ENCODE measurements at places on chromosomes 2 and 18.

DNA sequence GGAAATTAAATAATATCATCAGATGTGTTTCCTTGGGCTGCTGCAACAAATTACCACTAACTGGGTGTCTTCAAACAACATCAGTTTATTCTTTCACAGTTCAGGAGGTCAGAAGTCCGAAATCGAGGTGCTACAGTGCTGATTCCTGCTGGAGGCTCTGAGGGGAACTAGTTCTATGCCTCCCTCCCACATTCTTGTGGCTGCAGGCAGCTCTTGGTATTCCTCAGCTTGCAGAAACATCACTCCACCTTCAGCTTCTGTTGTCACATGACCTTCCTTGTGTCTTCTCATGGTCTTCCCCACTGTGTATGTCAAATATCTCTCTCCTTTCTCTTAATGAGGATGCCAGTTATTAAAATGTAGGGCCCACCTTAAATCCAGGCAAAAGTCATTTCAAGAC lies 29.3 kb upstream of the DCC start:
- no peak for DNase-seq

DNA sequence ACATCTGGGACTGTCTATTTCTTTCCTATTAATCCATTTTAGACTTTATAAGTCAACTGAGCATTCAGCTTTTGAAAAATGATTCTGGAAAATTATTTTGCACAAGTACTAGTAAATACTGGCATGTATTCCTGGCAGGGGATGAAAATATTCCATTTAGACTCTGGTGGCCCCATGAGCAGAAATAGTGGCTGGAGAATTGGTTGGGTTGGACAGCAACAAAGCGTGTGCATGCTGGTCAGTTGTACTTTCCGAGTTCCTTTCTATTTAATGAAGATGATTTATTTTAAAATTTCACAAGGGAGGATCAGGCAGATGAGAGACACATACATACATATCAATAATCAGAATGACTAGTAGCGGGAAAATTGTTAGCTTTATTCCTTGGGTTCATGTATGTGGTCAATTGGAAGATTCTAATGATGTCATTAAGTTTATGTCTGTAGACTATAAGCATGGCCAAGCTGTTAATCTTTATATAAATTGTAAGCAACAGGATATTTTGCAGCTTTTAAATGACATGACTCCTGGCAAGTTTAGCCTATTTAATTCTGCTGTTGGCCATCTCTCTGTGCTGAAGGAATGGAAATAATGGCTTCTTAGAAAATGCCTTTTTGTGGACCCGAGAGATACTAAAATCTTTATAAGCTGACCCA lies 541.6 kb downstream of the SLC4A3 start:
- no peak for DNase-seq

DNA sequence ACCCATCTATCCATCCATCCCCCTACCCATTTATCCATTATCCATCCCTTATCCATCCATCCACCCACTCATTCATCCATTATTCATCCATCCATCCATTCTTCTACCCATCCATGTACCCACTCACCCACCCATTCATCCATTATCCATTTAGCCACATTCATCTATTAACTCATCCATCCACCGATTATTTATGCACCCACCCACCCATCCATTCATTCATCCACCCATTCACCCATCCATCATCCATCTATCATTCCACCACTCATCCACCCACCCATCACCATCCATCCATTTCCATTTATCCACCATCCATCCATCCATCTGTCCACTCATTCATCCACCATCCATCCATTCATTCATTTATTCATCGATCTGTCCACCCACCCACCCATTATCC lies 137.4 kb upstream of the CTDP1 start:
- DNase-seq, result no peak

- DNase-seq, result peak; percentile 73
These were observed 90.5 kb downstream of the NDUFA10 start for GRCh38 chr2:239934571-239935171.

GRCh38 chr2:179675435-179675834 lies 186.0 kb downstream of the ZNF385B start:
- DNase-seq, result no peak

- no peak for DNase-seq
These were observed 96.0 kb downstream of the SOS1 start for GRCh38 chr2:39024833-39025232.

DNA sequence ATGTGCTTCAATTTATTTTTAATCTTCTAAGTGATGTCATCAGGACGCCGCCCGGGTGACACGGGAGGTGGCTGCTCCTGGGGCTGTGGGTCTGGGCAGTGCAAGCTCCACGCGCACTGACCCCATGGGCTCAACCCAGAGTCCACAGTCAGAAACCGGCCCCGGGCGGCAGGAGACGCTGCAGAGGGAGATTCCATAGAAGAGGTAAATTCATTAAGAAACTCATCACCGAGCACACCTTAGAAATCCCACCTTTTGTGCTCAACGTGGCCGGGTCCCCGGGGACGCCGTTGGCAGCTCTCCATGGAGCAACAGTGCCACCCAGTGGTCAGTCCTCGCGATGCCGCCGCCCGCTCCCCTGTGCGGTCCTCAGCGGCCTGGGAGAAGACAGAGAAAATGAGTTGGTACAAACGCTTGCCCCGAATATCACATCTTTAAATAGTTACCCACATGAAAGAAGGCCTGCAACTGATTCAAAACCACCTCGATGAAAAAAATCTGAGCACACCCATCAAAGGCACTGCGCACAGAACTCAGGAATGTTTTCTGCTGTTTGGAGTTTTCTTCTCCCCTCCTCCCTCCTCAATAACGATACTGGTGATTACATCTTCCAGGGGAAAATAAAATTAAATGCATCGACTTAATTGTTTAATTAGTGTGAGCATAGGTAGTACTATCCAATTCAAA lies 92.6 kb downstream of the CMPK2 start:
- peak; percentile 89 for DNase-seq

DNA sequence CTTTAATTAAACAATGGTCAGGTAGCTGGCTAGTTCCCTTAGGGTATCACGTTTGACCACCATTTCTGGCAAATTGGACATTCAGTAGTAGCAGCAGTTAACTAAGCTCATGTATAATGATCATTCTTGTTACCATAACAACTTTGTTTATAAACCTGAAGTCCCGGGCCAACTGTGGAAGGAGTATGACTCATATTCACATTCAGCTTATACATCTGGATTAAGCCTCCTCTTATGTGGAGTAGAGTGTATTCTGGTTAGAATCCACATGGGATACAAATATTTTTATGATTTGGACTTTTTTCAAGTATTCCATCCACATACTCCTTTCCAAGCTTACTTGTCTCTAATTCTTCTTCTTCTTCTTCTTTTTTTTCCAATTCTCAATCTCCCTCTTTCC lies 70.3 kb upstream of the ZSWIM2 start:
- DNase-seq, result peak; percentile 7

DNA sequence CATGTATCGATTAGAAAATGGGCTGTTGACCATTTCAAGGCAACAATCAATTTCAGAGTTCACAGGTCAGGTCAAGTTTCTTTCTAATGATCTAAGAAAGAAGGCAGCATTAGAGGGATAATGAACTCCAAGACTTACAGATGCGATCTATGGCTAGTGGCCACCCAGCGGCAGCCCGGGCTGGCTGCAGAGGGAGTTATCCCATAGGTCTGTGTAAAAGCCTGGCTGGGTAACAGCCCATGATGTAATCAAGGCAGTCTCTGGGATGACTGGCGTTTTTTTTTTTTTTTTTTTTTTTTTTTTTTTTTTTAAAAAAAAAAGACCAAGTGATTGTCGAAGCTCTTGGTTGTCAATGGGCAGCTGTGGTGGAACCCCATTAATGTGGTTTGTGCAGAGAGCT lies 171.1 kb upstream of the SKOR2 start:
- no peak for DNase-seq

DNA sequence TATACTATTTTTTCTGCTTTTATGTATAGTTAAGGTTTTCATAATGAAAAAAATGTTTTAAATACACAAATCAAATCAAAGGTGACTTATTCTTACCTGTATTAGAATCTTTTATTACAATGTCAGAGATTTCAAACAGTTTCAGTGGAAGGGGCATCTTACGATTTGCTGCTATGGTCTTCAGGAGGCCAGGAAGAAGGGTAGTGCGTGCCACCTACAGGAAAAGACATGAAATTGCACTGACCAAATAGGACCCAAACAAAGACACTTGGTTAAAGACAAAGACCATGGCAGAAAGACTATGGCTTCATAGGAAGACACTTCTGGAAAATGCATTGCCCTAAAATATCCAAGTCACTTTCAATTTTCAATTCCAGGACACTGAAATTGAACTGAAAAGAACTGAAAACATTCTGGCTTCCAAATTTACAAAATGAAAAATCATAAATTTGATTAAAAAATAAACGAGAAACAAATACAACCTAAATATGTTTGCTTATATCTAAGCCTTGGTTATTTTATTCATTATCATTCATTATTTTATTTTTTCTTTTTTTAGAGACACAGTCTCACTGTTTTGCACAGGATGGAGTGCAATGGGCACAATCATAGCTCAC lies 42.1 kb downstream of the FARSB start:
- DNase-seq, result peak; percentile 69

GRCh38 chr2:224591220-224591619 lies 6.1 kb upstream of the CUL3 start:
- DNase-seq, result no peak

DNA sequence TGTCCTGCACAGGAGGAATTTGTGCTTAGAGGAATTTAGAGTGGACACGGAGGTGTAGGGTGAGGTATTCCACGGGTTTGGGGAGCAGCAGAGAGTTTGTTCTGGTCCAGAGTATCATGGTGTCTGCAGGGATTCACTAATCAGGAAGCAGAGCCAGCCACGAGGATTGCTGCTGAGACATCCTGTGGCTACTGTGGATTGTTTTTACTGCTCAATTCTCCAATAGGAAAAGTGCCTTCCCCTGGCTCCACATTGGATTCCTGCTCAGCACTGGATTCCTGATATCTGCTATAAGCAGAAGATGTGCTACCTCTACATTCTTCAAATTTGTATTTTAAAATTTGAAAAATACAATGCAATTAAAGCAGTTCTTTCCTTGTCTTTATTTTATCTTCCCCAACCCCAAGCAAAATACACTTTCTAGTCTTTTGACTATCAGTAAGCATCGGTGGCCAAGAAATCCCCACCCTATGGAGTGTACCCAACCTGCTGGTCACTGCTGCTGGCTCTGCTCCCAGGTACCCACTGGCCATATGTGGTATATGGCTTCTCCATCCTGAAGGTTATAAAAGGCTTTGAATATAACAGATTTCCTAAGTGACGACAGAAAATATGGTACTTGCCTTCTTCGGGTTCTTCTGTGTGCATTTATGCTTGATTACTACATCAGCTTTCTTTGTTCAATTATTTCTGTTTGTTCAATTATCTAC lies 1403.0 kb upstream of the NXPH2 start:
- DNase-seq, result no peak

- no peak for DNase-seq
These were observed 4.5 kb upstream of the ACOXL start for GRCh38 chr2:110727923-110728322.

DNA sequence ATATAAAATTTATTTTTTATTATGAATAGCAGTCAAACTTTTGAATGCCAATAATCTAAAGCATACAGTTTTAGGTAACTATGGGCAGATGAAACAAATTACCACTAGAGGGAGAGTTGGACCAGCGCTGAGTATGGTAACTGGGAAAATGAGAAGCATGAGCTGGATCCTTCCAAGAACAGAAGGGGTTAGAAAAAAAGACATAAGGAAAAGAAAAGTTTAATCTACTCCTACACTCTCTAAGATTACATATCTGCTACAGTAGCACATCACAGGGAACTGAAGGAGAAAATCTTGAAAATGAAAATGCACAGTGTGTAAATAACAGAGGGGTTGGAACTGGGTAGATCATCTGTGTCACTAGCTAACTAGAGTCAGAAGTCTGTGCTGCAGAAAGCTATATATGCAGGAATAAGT lies 15.5 kb downstream of the REG3G start:
- DNase-seq, result peak; percentile 43

GRCh38 chr2:28842042-28842441 lies 28.1 kb downstream of the TRMT61B start:
- peak; percentile 25 for DNase-seq

GRCh38 chr18:35588995-35589394 lies 7.5 kb downstream of the GALNT1 start:
- DNase-seq, result no peak

DNA sequence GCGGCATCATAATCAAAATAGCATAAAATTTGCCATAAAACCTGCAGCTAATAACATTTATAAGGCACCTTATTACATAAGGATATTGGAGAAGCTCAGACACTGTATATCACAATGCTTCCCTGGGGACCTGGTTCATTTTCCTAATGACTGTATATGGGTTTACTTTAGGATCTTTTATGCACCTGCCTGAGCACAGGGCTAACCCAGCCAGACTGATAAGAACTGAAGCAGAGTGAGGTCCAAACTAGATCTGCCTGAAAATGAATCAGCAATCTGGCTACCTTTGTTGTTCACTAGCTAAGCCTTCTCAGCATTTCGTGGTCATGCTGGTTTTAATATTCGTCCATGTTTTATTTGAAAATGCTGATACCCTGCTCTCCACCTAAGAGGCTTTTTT lies 1922.3 kb upstream of the CELF4 start:
- DNase-seq, result no peak

DNA sequence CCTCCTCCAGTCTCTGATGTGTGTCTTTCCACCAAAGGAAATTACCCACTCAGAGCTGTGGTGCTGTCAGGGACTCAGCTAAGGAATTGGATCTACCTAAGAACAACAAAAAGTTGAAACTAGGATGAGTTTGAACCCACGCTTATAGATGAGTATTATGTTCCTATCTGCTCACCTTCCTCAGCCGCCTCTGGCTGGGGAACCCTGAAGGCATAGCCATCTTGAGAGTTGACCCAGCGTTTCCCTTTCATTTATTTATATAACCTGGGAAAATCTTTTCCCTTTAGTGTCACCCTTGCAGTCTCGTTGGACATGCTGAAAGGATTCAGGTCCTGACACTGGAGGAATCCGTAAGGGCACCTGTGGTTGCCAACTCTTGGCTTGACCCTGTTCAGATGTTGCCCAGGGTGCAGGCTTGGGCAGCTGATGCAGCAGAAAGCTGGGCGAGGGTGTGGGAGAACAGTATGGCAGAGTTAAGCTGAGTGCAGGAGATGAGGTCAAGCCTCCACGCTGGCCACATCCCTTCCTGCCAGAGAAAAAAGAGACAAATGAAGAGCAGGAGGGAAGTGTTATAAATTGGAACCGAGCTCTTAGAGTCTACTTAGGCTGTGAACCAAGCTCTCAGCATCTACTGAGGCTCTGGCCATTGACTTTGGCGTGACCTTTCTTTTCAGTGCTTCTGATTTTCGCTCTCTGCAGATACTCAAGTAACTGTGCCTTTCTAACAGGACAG lies 1.9 kb downstream of the CDH20 start:
- peak; percentile 23 for DNase-seq

DNA sequence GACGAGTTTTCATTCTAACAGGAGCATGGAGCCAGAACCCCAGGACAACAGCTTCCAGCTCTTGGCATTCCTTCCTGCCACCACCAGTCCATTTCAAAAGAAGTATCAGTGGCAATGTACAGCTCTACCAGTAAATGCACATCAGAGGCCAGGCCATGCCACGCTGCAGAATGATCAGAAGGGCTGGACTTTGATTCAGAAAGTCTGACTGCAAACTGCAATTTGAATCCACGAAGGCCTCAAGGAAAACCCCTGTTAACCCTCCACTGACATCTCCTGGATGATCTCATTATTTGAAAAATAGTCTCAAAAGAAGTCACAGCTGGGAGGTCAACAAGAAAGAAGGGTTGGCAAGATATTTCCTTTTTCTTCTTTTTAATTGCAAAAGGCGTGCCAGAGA lies 119.2 kb downstream of the MYO5B start:
- no peak for DNase-seq

All from kidney (tissue), 22 donors.